Activated naive CD8-positive, alpha-beta T cell treated with anti-CD3 and anti-CD28 coated beads for 36 hours (primary cell): ENCODE measurements at places on chromosomes 7 and 10. TPM values are rescaled to one million over a fixed set of nuclear protein-coding genes. Genes with fewer than 3 reads are reported as not detected.

- no peak overlapping the region for H3K27ac ChIP-seq
- peaks cover 9% of the 10 kb centered on the region for H3K36me3 ChIP-seq
- H3K4me3 ChIP-seq: no peak overlapping the region
These were observed 60.6 kb upstream of the VKORC1L1 start for GRCh38 chr7:65812281-65812680.

GRCh38 chr7:6170571-6171531 is 101.6 kb downstream of the CYTH3 start:
- H3K4me1 ChIP-seq: no peaks in the 10 kb centered on the region
- no peaks in the 10 kb centered on the region for H3K27me3 ChIP-seq
- no peak overlapping the region for H3K27ac ChIP-seq

GRCh38 chr7:19275000-19275399 is 129.8 kb upstream of the FERD3L start:
- DNase-seq: no peak
- no peak overlapping the region for H3K4me3 ChIP-seq
- no peaks in the 10 kb centered on the region for H3K27me3 ChIP-seq
- H3K4me1 ChIP-seq: no peaks in the 10 kb centered on the region
- H3K27ac ChIP-seq: no peak overlapping the region

Gene PPA1
- total RNA-seq: 397 TPM

Gene CABCOCO1
- not detected for total RNA-seq

Gene GHRHR
- total RNA-seq: not detected
